Muscle of back (tissue), 13 donors: ENCODE measurements at places on chromosomes 4 and X. TPM values are rescaled to one million over a fixed set of nuclear protein-coding genes. Genes with fewer than 3 reads are reported as not detected.

SSX4 gene
- not detected for polyA plus RNA-seq

CASP3 gene
- 41.0 TPM for polyA plus RNA-seq

- DNase-seq: no peak
These were observed 4.3 kb downstream of the SOWAHD start for GRCh38 chrX:119762718-119763117.

DNA sequence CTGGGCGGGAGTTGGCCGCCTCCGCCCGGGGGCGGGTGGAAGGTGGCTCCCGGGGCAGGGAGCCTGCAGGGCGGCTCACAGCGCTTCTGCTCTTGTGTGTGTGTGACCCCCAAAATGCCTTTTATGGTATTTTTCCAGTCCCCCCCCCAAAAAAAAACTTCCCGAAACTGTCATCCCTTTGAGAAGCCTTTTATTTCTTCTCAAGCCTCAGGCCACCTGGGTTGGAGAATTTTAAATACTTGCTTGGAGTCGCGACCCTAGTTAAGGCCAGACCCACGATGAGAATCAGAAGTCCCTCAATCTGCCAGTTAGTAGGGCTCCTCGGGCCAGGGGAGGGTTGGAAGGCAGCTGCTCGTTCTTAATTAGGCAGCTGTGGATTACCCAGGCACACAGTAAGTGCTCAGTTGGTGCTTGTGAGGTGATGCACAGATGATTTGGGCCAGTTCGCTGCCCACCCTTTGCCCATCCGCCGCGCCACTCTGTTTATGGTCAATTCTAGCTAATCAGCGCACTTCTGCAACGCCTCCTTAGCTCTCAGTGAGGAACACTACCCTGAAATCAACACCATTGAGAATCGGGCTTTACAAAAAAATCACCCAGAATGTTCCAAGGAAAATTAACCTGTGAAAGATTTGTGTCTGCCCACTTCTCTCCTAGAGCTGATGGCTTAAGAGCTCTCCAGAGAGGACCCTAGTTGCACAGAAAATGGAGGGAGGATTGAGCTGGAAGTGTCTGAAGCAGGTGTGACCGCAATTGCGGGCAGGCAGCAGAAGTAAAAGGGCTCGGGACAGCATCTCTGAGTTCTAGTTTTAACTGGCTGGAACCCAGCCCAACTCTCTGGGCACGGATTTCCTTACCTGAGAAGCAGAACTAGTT is 648 bp upstream of the SCD5 start:
- no peak for DNase-seq

DNA sequence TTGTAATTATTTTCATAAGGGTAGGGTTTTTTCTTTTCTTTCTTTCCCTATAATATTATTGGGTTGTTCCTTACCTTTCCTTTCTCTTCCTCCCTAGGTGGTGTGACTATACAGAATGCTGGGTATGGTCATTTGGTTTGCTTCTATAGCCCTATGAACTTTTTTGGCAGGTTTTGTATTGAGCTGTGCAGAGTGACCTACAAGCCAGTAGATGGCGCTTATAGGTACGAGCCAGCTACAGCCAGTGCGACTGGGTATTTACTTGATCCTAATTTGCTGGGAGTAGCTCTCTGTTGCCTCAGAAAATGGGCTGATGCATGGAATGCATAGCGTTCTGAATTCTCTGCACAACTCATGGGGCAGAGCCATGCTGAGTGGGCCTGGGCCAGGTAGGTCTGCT is 423.3 kb downstream of the MAGEE1 start:
- DNase-seq: no peak

DNA sequence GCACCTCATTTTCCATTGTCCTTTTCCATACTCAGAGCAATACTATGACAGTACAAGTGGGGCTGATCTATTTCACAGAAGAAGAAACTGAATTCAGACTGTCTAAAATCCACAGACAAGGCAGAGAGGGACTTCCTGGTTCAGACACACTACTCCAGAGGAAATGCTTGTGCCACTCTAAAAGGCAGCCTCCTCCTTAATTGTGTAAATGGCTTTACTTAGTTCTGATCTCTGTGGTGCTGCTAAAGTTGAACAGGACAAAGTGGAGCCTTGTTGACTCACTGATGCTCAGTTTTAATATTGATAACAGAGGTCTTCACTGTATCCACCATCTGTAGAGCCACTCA is 122.4 kb downstream of the KIT start:
- DNase-seq: no peak

GRCh38 chr4:185464183-185464582 is 7.3 kb downstream of the CCDC110 start:
- DNase-seq: no peak

DNA sequence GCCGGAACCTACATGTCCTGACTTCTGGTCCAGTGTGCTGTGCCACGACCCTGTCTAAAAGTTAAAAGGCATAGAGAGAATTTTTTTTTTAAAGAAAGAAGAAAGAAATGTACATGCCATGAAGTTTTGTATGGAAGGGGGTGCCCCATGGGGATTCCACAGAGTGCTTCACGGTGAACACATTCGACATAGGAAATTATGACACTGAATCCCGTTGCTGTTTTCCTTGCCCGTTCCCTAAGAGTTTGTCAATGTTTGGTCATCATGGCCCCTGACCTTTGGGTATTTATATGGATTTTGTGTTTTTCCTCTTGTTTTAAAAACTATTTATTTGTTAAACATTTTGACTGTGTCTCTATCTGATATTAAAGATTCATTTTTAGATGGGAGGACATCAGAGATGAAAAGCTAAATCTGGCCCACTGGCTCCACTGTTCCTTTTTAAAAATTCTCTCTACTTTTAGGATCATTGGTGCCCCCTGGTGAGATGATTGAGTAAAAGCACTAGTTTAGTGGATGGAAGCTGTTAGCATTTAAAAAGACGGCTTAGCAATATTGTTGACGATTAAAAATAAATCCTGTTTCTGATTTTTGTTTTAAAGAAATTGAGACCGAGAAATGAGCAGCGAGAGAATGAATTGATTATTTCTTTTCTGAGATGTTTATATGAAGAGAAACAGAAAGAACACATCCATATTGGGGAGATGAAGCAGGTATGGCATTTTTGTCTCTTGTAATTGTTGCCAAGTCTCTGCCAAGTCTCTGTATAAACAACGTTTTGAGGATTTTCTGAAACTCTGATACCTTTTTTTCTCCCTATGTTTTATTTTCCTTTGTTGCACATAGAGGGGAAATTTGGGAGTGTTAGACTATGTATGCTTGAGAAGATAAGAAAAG is 75.0 kb downstream of the PTTG2 start:
- peak; percentile 69 for DNase-seq

DNA sequence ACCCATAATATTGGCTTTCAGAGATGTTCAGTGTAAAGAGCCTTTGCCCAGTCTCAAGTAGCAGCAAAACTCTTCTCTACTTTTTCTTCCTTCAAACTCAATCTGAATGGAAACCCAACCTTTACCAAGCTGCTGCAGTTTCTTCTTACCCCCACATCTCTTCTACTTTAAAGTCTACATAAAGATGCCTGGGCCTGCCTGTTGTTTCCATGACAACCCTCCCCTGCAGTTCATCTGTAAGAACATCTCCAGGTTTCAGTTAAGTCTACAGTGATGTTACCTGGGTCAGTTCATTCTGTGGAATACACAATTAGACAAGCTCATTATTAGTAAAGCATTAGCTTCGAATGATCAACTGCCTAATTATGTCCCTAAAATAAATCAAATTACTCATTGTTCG is 81.4 kb downstream of the SPANXN3 start:
- no peak for DNase-seq

- DNase-seq: no peak
These were observed 248.3 kb upstream of the GATB start for GRCh38 chr4:152009031-152009670.

GRCh38 chrX:95875661-95876060 is 809.0 kb upstream of the DIAPH2 start:
- DNase-seq: no peak

DNA sequence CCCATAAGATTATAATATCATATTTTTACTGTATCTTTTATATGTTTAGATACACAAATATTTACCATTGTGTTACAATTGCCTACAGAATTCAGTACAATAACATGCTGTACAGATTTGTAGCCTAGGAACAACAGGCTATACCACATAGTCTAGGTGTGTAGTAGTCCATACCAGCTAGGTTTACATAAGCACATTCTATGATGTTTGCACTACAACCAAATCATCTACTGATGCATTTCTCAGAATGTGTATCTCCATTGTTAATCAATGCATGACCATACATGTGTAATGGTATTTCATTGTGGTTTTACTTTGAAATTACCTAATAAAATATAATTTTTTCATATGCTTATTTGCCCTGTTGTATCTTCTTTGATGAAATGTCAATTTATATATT is 288.1 kb upstream of the PCDH10 start:
- DNase-seq: no peak

DNA sequence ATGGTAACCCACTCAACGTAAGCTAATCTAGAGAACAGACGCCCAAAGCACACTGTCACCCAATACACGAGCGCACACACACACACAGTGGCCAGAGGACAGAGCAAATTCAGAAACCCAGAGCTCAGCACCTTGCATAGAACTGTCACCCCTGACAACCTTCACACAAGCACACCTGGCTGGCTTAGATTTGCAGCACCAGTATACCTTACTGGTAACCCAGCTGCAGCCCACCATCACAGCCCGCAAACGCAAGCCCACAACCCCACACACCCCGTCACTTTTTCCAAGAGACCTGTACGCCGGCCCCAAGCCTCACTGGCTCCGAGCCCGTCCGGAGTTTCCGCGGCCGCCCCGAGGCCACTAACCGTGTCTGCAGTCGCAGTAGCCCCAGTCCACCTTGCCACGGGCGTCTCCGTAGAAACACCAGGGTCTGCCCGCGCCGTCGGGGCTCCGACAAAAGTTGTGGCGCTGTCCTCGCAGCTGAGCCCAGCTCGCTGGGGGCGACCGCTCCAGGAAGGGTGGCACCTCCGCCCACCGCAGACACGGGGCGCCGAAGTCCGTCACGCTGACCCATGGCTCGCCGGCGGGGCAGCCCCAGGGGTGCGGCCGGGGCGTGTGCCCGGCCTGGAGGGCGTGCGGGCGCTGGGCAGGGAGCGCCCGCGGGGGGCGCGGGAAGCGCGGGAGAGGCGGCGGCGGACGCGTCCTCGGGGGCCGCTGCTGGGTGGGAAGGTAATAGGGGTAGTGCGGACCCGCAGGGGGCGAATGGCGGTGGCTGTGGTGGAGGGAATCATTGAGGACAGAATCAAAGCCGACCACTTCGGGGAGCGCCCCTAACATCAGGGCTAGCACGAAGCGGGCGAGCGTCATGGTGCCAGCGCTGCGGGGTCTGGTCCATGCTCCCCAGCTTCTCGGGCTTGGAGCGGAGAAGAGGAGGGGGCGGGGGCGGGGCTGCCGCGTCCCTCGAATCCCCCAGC is 664 bp downstream of the PRSS12 start:
- DNase-seq: peak; percentile 56
